ENCODE measurements at places on chromosomes 7 and 10. TPM values are rescaled to one million over a fixed set of nuclear protein-coding genes. Genes with fewer than 3 reads are reported as not detected.

DNA sequence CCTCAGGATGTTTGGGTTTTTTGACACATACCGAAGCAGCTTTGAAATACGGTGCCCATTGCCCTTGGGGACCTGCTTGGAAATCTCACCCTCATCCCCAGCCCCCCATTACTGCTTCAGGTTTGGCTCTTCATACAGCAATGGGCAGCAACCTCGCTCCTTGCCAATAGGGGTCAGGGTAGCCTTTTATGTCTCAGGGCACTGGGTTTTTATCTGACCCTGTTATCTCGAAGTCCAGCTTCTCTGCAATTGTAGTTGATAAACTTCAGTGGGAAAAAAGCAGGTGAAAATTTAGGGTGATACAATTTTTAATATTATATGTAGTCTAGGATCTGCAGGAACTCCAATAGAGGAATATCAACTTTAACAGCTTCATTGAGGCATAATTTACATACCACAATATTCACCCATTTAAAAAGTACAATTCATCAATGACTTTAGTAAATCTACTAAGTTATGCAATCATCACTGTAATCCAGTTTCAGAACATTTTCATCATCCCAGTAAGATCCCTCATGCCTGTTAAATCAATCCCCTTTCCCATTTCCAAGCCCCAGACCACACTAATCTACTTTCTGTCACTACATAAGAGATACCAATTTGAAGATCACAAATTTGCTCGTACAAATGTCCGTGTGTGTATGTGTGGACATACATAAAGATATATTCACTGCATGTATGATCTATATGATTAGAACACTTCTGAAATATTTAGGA, 386.2 kb downstream of the KCNMA1 start:
- no peak for DNase-seq

DNA sequence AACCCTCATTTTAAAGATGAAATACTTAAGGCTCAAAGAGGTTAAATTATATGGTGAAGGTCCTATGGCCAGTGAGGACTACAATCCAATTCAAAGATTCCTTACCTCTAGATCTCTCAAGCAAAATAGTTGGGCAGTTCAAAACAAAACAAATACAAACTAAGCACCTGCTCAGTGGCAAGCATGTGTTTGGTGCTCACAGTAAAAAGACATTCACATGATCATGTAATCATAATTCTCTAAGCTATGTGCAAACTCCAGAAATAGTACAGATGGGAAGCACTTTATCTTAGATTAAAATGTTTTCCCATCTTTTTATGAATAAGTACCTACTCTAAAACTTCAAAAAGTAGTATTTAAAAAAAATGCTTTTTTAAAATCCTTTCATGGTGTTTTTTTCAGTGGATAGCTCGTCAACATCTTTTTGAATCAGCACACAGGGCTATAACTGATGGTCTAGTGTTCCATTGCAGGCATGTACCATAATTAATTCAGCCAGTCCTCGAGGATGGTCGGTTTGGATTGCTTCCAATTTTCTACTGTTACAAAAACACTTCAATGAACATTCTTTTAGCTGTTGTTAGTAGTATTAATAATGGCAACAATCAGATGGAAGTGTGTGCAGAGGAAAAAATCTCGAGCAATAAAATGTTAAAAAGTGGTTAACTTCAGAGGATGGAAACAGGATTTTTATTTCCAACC, 58.4 kb downstream of the CHCHD3 start:
- no peak for DNase-seq

Gene PKD1L1
- 1.5 TPM for total RNA-seq

DNA sequence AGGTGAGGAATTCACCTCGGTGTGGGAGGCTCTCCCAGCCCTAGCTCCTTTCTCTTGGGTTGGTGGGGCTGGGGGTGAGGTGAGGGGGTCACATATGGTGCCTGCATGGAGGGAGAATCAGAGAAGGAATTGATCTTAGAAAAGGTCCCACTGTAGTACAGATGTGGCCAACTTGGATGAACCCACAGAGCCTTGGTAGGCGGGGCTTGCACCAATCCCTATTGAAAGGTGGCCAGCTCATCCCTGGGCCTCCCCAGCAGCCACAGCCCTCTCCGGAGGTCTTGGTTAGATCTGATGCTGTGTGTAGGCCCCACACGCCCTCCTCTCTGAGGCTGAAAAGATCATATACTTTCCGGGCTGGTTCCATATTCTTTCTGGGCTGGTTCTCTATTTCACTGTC, 19.0 kb downstream of the HKDC1 start:
- no peak for DNase-seq

GRCh38 chr10:86872757-86873156, 84.7 kb downstream of the MMRN2 start:
- DNase-seq = no peak

DNA sequence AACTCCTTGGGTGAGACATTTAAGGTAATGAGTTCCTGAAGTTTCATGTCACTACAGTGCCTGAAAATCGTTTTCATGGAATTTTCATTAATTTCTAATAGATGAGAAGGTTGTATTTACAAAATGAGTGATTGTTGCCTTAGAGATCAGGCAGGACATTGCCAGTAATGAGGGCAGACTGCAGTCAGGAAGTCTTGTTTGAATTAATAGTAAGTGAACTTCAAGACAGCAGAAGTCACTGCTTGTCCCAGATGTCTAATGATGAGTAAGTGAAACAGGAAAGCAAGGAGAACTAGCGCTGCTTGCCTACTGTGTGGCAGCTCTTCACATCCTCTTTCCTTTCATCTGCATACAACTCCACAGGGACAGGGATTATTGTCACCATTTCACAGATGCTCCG, 237.4 kb downstream of the BAMBI start:
- DNase-seq = no peak

DNA sequence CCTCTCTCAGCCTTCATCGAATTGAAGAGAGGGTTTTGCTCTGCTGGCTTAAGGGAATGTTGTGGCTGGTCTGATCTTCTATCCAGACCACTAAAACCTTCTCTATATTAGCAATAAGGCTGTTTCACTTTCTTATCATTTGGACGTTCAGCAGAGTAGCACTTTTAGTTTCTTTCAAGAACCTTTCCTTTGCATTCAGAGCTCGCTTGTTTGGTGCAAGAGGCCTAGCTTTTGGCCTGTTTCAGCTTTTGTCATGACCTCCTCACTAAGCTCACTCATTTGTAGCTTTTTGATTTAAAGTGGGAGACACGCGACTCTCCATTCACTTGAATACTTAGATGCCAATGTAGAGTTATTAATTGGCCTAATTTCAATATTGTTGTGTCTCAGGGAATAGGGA, 3.9 kb downstream of the MPP7 start:
- no peak for DNase-seq

Gene GPC2
- 2.7 TPM for total RNA-seq

GRCh38 chr7:40800771-40801170, 666.0 kb downstream of the SUGCT start:
- DNase-seq = no peak

DNA sequence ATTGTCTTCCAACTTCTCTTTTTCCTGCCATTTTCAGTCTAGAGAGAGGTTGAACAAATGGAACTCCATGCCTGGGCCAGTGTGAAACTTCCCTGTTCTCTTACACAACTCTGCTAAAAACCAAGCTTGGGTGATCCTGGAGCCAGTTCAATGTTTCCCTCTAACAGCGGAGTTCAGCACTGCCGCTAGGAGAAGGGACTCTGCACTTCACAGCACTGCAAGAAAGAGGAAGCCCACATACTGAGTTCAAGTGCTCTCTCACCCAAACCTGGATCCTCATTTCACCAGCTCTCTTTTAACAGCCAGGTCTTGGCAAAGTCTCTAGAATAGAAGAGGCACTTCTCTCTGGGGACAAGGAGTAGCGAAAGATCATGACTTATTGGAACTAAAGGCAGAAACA, 18.8 kb downstream of the FOXI2 start:
- no peak for DNase-seq

- DNase-seq = no peak
Observed at GRCh38 chr7:40595129-40595528, 460.3 kb downstream of the SUGCT start.

Gene HGF
- total RNA-seq = 48.8 TPM

Gene SLC18A3
- total RNA-seq = not detected

- DNase-seq = no peak
Observed at GRCh38 chr10:127055263-127055662, 141.1 kb downstream of the INSYN2A start.

- no peak for DNase-seq
Observed at GRCh38 chr7:152862006-152862405, 102.5 kb downstream of the ACTR3B start.

Gene PRKAG2
- total RNA-seq = 31.5 TPM

- DNase-seq = no peak
Observed at GRCh38 chr7:39656415-39656814, 33.0 kb downstream of the RALA start.

Gene LIPN
- total RNA-seq = 0.31 TPM

DNA sequence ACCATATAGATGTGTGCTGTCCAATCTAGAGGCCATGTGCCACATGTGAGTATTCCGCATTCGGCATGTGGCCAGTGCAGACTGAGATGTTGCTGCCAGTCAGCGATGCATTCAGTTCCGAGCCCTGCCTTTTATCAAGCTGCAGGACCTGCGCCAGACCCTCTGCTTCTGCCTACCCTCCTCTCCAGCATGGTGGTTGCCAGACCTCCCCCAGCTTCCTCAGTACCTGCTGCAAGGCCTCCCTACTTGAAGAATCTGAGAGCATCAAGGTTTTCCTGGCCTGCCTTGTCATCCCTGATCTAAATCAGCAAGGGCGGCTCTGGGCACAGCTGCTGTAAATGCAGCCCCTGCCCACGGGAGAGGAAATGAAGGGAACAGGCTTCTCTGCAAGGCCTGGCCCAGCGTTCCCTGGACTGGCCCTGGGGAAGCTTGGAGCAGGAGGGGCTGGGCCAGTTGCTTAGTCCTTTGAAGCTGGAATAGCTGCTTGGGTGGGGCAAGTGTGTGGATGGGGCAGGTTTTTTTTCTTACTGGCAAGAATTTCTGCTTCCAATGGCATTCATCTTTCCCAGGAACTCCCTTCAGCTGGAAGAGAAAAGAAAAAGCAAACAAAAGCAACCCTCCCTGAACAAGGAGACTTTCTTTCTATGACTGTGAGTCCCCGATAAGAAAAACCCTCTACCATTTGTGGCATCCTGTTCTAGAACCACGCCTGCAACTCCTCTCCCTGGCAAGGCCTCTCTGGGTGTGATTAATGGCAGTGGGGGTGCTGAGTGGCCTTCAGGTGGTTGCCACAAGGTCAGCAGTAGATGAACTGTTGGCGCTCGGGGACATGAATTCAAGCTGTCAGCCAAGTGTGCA, 93.0 kb downstream of the NHLRC2 start:
- no peak for DNase-seq

DNA sequence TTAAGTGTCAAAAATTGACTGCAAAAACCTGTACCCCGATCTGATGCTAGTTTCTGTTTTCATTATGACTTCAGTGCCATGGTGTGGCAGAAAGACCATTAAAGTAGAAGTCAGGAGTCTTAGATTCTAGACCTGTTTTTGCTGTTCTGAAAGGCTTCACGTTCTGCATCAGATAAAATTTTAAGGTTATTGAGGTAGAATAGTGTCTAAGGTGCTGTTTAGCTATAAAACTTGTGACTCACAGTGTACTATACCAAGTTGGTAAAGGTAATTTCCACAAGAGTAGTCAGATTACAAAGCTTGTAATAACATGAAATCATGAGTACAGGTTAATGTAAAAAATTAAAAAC, 38.6 kb downstream of the ZNRF2 start:
- DNase-seq = no peak

DNA sequence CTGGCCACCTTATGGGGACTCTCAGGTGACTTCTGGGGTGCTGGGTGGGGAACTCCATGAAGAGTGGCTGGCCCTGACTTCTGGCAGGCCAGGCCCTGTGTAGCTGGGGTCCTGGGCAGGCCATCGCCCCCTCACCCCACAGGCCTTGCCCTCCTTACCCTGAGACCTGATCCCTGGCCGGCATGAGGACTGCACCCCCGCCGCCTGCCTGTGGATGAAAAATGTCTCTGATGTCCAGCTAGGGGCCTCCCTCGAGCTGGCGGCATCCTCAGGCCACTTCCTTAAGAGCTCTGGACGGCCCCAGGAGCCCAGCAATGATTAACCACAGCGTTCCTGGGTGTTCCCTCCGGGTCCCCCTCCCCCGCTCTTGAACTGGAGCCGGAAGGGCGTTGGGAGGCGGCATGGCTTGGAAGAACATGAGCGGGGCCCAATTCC, 31.8 kb upstream of the SHH start:
- DNase-seq = peak; percentile 37

DNA sequence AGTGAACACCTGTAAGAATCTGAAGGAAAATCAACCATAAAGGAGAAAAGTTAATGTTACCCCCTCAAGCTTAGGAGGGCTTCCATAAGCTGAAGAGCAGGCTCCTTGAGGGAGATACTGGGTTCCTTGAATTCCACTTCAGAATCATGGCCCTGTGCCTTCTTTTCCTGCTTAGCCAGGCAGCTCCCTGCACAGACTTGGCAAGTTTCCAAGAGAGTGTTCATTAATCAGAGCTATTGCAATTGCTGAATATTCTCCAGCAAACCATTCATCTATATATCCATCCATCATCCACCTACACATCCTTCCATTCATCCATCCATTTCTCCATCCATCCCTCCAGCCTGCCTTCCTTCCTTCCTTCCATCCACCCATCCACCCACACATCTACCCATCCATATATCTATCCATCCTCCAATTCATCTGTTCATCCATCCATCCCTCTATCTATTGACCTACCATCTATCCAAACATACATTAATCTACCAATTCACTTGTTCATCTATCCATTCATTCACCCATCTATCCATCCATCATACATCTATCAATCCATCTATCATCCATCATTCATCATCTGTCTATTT, 574.4 kb downstream of the PTPRN2 start:
- DNase-seq = no peak

DNA sequence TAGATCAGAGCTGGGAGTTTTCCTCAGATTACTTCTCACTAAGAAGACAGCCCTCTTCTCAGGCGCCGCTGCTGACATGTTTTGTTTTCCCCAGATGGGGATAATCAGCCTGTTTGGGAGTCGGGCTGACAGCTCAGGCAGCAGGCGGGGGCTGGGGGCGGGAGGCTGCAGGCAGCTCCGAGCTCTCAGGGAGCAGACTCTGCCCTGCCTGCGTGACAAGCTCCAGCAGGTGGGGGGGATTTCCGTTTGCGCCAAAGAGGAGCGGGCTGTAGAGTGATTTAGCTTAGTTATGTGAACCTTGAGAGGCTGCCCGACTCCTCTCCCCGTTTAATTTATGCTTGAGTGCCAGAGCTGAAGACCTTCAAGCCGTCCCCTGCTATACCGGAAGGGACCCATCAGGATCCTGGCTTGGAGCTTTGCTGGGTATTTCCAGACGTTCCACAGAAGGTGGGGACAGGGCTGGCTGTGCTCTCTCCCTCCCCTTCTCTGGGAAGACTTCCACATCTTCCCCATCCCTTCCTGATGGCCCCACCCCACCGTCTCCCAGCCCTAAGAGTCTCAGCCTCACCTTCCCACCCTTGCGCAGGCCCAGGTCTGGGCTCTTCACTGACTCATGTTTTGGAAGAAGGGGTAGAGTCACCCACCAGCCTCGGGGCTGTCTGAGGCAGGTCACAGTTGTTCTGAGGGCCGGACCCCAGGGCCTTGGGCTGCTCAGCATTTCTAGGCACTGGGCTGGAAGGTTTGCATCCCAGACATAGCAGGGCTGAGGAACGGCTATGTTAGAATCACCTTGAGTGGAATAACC, 24.7 kb upstream of the ADCYAP1R1 start:
- DNase-seq = no peak

GRCh38 chr7:95905167-95905566, 132.8 kb downstream of the DYNC1I1 start:
- DNase-seq = no peak
